ENCODE measurements at places on chromosomes 13 and 19.

DNA sequence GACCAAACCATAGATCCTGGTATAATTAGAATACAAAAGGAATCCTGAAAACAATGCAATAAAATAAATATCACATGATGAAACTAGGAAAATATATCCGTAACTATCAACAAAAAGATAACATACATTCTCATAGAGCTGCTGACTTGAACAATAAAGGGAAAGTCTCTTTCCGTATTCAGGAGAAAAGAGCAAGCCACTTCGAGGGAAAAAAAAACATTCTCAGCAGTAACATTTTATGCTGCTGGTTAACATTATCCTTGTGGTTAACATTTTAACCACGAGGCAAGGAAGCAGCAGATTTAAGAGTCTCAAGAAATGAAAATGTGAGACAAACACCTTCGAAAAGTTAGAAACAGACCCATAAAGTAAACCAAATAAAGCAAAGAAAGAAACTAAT, 25.8 kb downstream of the NALCN start:
- no peak for DNase-seq

GRCh38 chr19:511101-511851, 4.0 kb downstream of the TPGS1 start:
- DNase-seq = peak; percentile 63

GRCh38 chr13:33369073-33369472, 83.5 kb upstream of the STARD13 start:
- no peak for DNase-seq

GRCh38 chr19:51090471-51090870, 7.8 kb upstream of the KLK14 start:
- no peak for DNase-seq

GRCh38 chr19:18995804-18996241, 37.5 kb downstream of the SUGP2 start:
- DNase-seq = peak; percentile 3

DNA sequence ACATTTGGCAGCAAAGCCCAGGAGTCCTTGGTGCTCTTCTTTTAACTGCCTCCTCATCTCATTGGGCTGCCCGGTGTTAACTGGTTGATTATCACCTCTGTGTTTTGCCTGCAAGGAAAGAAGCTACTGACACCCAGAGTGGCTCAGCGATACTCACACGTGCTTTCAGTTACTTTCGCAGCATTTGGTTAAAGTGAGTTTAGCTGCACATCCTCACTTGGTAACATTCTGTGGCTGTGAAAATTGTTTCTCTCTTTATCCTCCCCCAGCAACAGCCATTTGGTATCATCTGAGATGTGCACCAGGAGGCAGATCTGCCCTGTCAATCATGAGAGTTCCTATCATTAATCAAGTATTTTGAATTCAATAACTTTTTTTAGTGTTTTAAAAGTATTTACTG, 44.6 kb upstream of the GPR183 start:
- DNase-seq = no peak

- no peak for DNase-seq
Observed at GRCh38 chr19:35890113-35890650, 10.2 kb downstream of the NFKBID start.

DNA sequence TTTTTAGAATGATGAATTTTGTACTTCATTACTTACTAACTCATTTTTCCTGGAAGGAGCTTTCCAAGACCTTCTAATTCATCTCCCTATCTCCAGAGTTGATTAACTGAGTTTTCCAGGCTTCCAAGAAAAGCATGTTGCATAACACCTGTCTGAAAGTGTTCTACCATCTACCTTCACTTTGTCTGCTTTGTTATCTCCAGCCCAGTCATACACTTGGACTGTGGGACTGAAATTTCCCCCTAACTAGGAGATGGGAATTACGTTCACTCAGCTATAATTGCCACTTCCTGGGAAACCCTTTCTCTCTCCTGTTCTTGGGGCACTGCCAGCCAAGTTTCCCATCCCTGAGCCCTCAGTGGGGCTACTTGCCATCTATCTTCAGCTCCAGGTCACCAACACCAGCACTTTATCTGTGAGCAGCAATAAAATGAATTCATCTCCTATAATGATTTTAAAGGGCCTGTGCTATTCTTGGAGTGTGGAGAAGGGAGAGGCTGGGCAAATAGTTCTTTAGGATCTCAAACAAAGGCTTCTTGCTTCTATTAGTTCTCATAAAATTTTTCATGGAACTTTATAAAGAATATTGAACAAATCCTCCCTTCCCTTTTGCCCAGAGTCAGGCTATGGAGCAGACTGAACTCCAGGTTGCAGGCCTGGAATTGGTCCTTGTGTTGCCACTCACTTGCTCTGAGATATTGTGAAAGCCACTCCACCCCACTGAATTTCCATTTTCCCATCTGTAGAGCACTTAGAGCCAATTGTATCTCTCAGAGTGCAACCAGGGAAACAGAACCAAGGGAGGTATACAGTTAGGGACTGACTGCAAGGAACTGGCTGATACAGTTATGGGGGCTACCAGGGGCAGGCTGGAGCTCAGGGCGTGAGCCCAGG, 17.8 kb upstream of the ATP12A start:
- no peak for DNase-seq

DNA sequence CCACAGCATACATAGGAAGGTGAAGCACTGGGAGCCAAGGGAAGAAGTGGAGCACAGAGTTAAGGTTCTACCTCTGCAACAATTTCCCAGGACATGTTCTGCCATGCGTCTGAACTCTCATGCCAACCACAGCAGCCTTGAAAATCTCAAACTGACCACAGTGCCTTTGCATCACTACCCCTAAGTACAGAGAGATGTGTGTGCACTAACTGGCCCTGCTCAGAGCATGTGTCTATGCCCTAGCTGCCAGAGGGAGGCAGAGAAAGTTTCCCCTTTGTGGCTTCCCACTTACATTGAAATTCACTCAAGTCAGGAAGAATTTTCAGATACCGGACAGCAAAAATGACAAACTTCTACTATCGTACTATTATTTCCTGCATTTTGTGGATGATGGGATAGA, 26.8 kb upstream of the WDFY2 start:
- DNase-seq = no peak

DNA sequence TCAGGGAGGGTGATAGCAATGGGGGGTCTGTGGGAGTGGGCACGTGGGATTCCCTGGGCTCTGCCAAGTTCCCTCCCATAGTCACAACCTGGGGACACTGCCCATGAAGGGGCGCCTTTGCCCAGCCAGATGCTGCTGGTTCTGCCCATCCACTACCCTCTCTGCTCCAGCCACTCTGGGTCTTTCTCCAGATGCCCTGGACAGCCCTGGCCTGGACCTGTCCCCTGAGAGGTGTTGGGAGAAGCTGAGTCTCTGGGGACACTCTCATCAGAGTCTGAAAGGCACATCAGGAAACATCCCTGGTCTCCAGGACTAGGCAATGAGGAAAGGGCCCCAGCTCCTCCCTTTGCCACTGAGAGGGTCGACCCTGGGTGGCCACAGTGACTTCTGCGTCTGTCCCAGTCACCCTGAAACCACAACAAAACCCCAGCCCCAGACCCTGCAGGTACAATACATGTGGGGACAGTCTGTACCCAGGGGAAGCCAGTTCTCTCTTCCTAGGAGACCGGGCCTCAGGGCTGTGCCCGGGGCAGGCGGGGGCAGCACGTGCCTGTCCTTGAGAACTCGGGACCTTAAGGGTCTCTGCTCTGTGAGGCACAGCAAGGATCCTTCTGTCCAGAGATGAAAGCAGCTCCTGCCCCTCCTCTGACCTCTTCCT, 9.3 kb upstream of the CEACAM7 start:
- no peak for DNase-seq

DNA sequence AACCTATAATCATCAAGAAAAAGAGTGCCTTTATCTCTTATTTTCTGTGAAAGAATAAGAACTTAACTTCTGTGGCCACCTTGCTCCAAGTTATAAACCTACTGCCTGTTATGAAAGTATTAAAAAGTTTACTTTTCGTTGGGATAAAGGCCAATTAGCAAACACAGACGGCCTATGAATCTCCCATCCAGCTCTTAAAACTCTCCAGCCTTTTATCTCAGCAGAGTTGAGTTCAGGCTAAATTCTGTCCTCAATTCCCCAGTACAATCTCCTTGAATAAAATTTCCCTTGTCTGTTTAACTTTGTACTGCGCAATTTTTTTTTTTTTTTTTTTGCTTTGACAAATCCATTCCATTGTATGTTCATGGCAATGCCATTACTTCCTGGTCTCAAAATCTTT, 1058.4 kb downstream of the SLITRK5 start:
- DNase-seq = no peak

- DNase-seq = no peak
Observed at GRCh38 chr19:16125737-16126495, 14.2 kb downstream of the RAB8A start.

DNA sequence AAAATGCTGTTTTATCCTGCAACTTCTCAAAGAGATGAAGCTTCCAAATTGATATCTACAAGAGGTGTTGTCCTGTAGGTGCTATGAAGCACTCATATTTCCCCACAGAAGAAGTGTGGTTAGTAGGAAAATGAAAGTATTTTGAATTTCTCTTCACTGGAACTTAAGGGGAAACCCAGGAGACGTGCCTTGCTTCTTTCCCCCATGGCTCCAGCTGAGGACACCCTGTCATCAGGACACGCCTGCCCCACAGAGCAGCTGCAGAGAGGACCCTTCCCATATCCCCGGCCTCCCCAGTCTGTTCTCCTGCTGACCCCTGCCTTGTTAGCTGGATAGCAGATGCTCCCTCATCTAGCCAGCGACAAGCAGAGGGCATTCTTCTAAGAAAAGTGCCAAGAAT, 371.3 kb downstream of the COG6 start:
- no peak for DNase-seq

DNA sequence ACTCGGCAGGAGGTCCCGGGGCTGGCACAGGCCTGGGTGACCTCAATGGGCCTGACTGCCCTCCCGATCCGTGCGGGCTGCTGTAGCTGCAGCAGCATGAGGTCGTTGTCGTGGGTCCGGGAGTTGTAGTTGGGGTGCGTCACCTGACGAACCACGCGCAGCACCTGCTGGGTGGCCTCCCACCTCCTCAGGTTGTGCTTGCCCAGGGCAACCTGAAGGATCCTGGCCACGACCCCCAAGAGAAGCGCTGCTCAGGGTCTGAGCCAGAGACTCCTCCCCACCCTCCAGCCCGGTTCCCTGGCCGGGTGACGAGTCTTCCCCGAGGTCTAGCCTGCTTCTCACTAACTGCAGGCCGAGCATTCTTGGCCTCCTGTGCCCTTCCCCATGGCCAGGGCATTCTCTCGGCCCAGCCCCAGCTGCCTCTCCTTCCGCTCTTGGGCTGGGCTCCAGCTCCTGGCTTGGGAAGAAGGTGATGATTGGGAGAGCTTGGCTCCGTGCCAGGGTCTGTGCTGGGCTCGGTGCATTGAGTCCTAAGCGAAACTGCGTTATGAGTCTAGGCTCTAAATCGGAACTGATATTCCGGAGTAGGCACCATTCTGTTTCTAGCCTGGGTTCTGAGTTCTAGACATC, 3.1 kb downstream of the KLK14 start:
- no peak for DNase-seq

DNA sequence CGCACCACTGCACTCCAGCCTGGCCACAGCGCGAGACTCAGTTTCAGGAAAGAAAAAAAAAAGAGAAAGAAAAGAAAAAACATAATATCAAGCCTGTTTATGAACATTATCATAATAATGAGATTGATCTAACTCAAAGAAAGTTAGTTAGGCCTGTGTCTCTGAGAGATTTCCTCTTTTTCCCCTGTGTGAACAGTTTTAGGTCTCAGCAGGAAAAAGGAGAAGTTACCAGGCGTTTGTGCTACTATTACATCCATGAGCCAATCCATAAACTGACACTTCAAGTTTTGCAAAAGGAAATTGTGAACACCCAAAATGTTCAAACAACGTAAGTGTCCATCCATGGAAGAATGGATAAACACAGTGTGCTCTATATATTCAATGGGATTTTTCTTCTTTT, 3.8 kb downstream of the TARM1 start:
- DNase-seq = peak; percentile 27

DNA sequence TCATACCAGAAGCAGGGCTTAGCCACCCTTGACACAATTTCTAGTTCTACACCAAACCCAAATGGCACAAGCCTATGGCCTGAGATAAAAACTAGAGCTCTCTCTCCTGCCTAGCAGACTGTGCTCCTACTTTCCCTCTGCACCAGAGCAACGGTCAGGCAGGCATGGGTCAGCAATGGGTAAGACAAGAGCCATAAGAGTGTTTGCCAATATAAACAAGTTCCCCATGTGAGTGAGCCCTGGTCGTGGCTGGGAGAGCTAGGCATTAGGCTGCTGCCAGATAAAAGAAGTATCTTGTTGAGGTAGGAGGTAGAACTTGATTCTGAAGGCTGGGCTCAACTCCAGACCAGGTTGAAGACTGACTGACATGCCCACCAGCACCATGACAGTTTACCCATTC, 1979.1 kb downstream of the OLFM4 start:
- no peak for DNase-seq

- DNase-seq = no peak
Observed at GRCh38 chr19:58352760-58353671, at the start of gene A1BG. Gene A1BG, minus strand, starts transcription at chr19:58353492. Its CDS starts 55 bp downstream, at chr19:58353437.

- DNase-seq = no peak
Observed at GRCh38 chr19:31180907-31181306, 168.3 kb downstream of the TSHZ3 start.

GRCh38 chr19:15283141-15283883, 49.0 kb downstream of the BRD4 start:
- no peak for DNase-seq

- no peak for DNase-seq
Observed at GRCh38 chr13:113495494-113496210, 5.1 kb upstream of the DCUN1D2 start.

- no peak for DNase-seq
Observed at GRCh38 chr13:40786568-40786996, 2.8 kb upstream of the SLC25A15 start.

Measured in GF-D8 (cell line).